ENCODE measurements at places on chromosomes 7 and 10.

DNA sequence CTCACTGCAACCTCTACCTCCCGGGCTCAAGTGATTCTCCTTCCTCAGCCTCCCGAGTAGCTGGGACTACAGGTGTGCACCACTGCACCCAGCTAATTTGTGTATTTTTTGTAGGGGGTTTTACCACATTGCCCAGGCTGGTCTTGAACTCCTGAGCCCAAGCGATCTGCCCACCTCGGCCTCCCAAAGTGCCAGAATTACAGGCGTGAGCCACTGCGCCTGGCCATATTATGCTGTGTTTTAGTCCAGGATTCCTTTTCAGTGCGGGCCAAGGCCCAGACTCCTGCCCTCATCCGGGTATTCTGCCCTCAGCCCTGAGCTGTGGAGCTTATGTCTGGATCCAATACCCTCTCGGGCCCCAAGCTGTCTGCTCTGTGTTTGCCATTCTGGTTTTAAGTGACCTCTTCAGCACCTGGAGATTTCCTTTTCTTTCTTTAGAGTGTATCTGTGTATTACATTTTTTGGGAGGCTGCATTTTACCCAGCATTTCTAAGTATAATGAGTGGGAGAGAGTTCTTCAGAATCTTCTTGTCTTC is 114.9 kb downstream of the BUB3 start:
- no peak for DNase-seq

DNA sequence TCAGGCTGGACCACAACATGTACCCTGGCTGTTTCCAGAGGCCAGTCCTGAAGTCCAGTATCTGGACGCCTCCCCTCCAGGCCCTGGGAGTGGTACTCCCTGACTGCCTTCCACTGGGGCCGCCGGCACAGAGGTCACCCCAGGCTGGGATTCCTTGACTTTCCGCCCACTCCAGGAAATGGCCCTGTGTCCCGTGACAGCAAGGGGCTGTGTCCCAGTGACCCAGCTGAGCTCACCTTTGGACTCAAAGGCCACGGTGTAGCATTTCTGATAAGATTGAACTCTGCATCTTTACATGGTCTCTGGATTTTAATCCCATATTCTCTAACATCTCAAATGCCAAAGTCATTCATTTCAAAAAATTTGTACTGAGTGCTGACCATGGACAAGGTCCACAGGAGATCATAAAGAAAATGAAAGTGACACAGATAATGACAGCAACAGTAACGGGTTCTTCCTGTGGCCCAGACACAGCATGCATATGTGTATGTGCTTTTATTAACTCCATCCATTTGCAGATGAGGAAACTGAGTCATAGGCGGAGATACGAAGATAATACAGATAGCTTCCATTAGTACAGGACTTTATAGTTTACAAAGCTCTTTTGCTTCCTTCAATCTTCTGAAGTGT is 5.4 kb downstream of the ADAMTS14 start:
- DNase-seq, result no peak

- DNase-seq, result no peak
Observed at GRCh38 chr7:98075801-98076200, 30.9 kb upstream of the LMTK2 start.

DNA sequence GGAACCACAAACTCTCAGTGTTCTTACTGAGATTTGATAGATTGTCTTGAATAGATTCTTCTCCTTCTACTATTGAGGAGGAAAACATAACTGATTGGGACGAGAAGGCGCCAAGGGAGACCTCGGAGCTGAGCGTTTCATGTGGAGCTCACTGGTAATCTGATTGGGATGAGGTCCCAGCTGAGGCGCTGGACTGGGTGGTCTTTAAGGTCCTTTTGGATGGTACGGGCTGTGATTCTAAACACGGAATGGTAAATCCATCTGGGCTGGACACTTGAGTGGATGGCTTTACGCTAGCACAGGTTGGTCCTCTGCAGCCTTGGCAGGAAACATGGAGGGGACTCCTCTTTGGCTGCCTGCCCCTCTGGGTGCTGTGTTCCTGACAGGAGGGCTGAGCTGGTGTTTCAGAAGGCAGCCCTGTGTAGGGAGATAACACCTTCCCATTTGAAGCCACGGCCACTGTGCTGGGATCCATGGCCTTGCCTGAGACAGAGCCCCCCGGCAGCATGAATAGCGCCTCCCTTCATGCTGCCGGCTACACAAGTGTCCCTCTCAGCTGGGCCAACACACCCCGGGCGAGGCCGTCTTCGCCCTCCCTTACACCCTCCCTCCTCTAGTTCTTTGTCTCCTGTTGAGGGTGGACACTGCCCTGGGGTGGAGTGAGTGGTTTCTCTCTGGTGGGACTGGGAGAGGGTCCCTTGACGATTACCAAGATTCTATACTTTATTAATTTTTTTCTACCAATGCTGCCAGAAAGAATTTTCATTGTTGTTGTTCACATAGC is 203.2 kb upstream of the SHH start:
- DNase-seq, result no peak

- DNase-seq, result no peak
Observed at GRCh38 chr10:95459446-95460045, 101.6 kb downstream of the SORBS1 start.

DNA sequence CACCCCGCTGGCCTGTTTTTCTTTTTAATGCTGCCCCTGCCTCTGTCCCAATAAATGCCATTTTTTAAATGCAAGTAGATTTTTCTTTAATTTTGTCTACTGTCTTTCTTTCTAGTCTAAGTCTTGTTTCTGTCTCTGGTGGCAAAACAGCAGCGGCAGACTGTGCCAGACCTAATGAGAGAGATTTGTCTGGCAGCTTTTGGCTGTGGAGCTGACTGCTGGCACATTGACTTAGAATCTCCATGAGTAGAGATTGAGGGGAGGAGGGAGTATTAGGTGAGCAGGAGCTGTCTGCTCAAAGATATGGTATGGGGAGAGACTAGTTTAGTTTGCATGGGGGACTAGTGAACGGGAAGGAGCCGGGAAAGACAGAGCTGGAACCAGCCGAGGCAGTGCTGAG is 13.0 kb downstream of the VWA2 start:
- DNase-seq, result no peak

GRCh38 chr7:100171087-100171681 is 2.8 kb upstream of the GAL3ST4 start:
- no peak for DNase-seq

DNA sequence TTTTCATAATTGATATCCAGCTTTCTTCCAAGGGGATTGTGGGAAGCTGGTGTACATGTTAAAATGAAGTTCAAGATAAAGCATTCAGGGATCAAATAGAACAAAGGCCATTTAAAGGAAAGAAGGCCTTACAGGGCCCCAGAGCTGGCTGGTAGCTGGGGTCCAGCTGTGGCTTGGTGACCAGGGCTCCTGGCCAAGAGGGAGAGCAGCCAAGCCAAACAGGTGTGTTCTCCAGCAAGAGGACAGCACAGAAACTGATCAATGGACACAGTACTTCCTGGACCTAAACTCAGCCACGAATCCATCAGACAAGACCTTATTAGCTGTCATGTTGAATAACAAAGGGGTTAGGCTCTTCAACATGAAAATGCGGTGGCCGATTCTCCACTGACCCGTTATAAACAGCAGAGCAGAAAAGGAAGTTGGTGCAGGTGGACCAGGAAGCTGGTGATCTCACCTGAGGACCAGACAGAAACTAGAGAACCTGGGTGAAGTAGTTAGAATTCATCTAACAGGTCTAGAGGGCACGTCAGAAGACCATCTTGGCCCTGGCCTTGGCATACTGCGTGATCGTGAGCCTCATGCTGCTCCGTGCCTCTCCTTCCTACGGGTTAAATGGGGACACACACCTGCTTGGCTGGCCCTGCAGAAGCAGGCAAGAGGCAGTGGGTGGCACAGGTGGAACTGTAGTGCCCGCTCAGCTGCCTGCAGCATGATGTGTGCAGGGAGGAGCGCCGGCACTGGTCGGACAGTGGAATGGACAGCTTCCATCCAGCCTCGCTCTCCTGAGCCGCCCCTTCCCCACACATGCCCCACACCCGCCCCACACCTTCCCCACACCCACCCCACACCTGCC is 53.8 kb downstream of the PARP12 start:
- DNase-seq, result no peak

- DNase-seq, result no peak
Observed at GRCh38 chr10:1287971-1288401, 231.8 kb downstream of the WDR37 start.

GRCh38 chr7:139543801-139544603 is 20.5 kb downstream of the CLEC2L start:
- DNase-seq, result no peak

DNA sequence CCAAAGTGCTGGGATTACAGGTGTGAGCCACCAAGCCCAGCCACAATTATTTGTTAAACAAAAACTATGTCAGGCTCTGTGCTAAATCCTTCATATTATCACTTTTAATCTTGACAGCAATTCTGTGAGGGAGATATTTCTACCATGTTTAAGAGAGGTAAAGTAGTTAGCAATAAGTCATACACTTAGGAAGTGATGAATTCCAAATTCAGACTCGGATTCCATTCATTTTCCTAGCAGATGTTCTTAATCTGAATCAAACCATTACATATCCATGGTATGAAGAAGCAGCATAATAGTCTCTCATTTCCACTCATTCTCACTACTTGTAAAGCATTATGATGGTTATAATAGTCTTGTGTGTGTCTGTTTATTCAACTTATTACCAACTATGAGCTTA is 2.9 kb upstream of the CD36 start:
- no peak for DNase-seq

- no peak for DNase-seq
Observed at GRCh38 chr10:82801289-82801688, 926.3 kb downstream of the NRG3 start.

Data from stimulated activated CD8-positive, alpha-beta memory T cell treated with anti-CD3 and anti-CD28 coated beads, Interleukin-15, amount 100 ng/mL, for 24 hours (primary cell).